ENCODE measurements at places on chromosomes 12 and 14.

DNA sequence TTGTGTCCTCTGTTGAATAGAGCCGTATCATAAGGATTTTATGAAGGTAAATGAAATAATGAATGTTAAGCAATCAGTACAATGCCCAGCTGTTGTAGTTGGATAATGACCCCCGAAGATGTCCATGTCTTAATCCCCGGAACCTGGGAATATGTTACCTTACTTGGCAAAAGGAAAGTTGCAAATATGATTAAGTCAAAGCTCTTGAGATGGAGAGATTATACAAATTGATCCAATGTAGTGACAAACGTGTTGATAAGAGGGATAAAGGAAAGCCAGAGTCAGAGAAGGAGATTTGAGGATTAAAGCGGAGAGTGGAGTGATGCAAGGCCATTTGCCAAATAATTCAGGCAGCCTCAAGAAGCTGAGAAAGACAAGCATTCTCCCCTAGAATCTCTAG lies 19.2 kb upstream of the MGAT4C start:
- DNase-seq = no peak

GRCh38 chr12:46487567-46488131 lies 115.1 kb upstream of the SLC38A2 start:
- no peak for DNase-seq

GRCh38 chr14:99393059-99393655 lies 87.5 kb downstream of the SETD3 start:
- no peak for DNase-seq

DNA sequence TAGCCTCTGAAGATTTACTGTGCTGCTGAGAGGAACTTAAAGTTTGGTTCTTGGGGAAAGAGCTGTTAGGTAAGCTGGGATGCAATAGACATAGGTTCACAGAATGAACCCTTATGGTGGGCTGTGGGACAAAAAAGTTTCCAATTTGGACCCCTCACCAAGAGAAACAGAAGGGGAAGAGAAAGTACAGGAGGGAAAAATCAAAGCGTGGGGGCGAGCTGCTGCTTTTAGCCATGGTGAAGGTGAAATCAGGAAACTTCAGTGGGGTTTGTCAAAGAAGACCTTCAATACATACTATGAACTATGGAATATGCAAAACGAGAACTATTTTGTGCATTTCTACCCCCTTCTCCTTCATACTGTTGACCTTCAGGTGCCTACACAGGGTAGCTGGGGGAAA lies 10.6 kb upstream of the NINJ2 start:
- no peak for DNase-seq

DNA sequence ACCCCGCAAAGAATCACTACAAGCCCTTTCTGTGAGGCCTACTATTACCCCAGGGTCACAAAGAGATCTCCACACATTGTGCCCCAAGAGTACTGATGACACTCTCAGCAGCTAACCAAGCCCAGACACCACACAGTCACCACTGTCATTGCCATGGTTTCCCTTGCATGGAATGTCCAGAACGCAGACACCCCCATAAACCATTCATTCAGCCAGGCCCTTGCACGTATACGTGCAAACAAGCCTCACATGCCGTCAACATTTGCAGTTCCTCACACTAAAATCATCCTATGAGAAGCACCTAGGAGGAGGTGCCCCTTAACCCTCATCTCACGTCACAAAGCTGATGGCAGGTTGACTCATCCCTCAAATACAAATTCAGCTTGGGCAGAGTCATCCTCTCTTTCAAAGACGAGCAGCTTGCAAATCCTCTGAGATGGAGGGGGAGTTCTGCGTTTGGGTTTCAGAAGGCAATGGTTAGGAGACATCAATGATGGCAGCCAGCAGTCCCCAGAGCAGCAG lies 17.1 kb upstream of the KRT77 start:
- no peak for DNase-seq

DNA sequence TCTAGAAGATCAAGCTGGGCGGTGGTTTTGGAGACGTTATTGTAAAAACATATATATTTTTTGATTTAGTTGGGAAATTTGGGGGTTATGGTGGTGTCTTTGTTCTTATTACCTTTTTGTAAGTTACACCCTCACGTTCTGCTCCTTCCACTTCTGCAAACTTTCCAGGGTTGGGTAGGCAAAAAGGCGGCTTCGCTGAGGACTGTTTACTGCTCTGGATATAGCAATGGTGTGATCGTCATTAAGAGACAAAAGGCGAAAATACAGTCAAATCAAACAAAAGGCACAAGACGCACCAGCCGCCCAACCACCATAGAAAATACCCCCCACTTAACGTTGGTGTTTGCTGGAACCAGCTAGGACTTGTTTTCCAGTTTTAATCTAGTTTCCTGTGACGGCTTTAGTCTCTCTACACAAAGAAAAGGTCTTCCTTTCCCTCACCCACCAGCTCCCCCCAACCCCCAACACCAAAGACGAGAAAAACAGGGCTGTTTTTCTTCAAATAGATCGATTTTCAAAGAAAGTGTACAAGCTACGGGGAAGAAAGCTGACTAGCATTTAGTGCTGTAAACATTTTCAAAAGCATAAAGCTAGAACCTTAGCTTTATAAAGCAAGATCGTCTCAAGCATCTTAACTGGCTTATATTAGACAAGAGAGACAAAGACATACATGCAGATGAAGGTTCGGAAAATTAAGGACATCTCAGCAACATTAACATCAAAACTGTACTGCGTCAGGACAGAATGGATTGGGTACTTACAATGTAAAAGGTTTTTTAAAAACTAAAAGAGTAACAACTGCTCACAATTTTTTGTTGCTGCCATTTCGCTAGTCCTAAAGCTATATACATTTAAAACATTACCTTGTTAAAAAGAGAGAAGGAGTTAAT lies 2.0 kb upstream of the SETD1B start:
- DNase-seq = peak; percentile 60

DNA sequence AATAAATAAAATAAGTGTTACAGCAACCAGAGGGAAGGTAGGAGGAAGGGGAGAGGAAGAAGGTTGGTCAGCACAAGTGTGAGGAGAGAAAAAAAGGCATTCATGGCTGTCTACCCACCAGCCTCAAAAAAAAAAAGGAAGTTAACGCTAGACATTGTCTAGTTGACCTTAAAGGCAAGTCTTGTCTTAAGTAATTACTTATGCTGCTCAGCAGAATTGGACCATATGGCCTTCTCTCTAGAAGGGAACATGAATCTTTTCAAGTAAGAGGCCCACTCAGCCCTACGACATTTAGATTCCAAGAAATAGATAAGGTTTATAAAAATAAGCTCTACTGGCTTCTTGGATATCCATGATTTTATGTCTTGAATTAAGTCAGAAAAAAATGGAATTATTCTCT lies 172.7 kb downstream of the ETNK1 start:
- no peak for DNase-seq

GRCh38 chr12:17999174-17999801 lies 90.7 kb downstream of the RERGL start:
- DNase-seq = no peak

- DNase-seq = no peak
These were observed 361.1 kb upstream of the CLEC14A start for GRCh38 chr14:38616959-38617358.

- no peak for DNase-seq
These were observed 29.0 kb upstream of the MMP17 start for GRCh38 chr12:131799195-131799594.

- DNase-seq = no peak
These were observed at the start of gene IKZF4 for GRCh38 chr12:56020423-56021184. Gene IKZF4, plus strand, starts transcription at chr12:56021043. Its CDS starts 451 bp downstream, at chr12:56021494.

DNA sequence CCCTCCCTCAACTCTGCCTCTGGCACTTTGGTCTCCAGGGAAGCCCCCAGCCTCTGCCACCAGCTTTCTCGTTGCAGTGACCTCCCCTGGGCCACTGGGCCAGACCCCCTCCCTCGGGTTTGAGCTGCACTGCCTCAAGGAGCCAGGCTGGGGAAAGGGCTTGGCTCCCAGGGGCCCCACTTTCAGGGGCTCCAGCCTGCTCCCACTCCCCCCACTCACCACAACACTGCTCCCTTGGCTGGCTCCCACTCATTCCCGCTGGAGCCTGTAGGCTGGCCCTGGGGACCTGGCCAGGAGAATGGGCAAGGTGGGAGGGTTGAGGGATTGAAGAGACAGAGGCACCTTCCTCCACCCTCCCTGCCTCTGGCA lies 19.3 kb upstream of the KIF26A start:
- DNase-seq = no peak

DNA sequence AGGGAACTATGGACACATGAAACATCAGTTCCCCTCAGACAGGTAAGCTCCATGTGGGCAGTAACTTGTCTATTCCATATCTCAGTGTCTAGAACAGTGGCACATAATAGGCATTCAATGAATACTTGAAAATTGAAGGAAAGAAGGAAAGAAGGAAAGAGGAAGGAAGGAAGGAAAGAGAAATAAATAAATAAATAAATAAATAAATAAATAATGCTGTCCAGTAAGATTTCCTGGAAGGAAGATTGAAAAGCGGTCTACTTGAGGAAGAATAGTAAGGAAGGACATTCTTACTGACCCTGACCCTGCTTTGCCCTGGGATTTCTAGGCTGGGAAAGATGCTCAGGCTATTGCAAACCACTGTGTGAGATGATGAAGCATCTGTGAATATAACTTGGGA lies 91.5 kb downstream of the PTPRR start:
- DNase-seq = no peak

GRCh38 chr14:103006106-103006505 lies 51.2 kb downstream of the CDC42BPB start:
- DNase-seq = no peak

- no peak for DNase-seq
These were observed 364.2 kb downstream of the SOX5 start for GRCh38 chr12:23585156-23585781.

DNA sequence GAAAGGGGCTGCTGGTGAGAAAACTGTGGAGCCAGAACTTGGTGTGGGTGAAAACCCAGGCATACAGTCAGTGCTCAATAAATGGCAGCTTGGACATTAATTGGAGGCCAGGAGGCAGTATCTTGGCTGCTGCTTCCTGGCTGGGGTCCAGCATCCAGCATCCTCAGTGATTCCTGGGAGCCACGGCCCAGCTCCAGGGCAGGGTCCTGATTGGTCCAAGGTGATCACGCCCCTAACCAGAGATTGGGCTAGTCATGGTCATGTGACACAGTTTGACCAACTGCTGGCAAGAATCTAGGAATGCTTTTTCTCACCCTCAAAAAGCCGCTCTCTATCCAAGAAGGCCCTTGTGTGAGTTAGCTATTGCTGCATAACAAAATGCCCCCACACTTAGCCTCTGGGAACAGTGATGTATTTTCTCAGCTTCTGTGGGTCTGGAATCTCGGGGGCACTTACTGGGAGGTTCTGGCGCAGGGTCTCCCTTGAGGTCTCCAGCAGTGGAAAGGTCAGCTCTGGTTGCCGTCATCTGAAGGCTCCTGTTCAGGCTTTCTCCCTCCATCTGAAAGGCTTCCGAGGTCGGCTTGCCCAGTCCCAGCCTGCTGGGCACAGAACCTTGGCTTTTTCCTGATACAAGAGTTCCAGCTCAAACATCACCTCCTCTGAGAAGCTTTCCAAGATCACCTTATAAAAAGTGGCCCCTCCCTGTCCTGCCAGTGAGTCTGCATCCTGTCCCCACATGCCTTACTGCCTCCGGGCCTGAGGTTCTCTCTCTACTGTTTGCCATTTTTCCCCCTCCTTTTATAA lies 119.2 kb upstream of the NCOR2 start:
- no peak for DNase-seq

DNA sequence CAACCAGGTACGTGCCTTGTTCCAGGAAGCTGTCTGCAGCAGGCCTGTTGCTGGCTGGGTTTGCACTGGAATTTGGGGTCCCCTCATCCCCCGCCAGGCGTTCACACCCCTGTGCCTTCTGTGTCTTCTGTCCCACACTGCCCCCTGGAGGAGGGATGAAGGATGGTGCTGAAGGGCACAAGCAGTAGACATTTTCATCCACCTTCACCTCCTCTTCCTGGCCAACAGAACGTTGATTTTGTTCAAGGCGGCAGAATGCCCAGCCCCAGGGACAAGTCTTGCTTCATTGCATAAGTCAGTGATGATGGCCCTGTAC lies 122.1 kb downstream of the CALM1 start:
- no peak for DNase-seq

GRCh38 chr12:89733579-89734201 lies 25.1 kb upstream of the ATP2B1 start:
- DNase-seq = no peak

- DNase-seq = no peak
These were observed 20.1 kb upstream of the PAWR start for GRCh38 chr12:79710707-79711483.

- no peak for DNase-seq
These were observed 139.7 kb upstream of the FLRT2 start for GRCh38 chr14:85390236-85390635.

DNA sequence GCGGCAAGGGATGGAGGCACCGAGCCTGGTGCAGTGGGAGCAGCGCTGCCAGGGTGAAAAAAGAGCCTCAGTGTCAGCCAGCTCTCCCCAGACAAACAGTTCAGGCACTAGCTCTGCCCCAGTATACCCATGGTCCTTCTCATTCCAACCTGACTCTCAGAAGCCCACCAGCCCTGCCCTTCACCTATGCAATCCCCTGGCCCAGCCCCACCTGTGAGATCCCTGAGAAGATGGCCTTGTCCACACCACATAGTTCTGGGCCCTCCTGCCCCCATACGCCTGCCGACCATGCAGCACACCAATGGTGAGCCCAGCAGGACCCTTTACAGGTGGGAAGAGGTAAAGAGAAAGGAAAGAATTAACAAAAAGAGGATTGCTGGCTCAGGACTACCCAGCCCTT lies 6.5 kb downstream of the KMT2D start:
- DNase-seq = no peak

GRCh38 chr14:30518867-30519560 lies 39.9 kb upstream of the G2E3 start:
- no peak for DNase-seq

GRCh38 chr12:56768424-56768823 lies 5.3 kb downstream of the HSD17B6 start:
- no peak for DNase-seq

DNA sequence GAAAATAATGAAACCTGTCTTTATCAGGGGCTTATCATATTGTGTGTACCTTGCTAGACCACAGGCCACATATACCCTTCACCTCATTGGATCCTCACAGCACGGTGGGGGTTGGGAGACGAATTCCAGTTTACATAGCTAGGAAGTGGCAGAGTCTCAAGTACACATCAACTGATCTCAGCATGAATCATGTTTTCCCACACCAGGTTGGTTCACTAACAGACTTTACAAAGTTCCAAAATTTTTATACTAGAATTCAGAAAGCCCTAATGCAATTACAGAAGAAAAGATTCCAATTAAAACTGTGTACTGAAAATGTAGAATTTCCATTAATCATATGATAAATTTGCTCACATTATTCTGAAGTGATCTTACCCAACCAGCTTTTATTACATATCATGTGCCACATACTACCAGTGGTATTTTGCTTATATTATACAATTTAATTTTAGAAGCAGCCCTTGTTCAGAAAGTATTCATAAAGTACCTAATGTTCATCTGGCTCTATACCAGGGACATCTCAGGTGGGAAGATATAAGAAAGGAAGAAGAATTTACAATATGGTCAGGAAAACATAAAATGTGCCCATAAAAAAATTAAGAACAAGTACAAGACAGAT lies 196.2 kb downstream of the ITPR2 start:
- no peak for DNase-seq

GRCh38 chr12:43942379-43942778 lies 106.5 kb downstream of the TMEM117 start:
- DNase-seq = no peak

All from central memory CD8-positive, alpha-beta T cell (primary cell).